Epithelial cell of proximal tubule (primary cell): ENCODE measurements at places on chromosomes 6 and 20.

GRCh38 chr6:31115941-31116560, 1.5 kb downstream of the PSORS1C1 start:
- no peak for DNase-seq

DNA sequence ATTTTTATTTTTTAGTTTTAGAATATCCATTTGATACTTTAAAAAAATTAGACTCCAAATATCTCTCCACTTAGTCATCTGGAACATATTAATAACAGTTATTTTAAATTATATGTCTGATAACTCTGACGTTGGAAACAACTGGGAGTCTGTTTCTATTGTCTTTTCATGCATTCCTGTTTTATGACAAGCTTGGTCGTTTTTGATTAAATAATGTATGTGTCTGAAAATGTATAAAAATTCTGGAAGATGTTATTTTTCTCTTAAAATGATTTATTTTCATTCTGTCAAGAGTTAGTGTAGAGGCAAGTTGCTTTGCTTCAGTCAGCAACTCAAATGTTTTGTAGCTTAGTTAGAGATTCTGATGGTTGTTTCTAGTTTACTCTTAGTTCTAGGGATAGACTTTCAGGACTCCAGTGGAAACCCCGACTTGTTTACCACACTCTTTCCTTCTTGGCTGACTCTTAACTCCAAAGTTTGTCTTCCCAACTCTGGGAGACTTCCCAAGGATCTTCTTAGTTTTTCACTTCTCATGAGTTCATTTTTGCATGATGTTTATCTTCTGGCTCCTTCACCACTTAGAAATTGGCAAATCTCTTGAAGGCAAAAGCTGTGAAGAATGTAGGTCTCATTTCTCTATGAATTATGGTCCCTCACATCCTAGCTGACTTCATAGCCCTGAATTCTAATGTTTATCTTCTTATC, 190.9 kb downstream of the LAMA2 start:
- no peak for DNase-seq

DNA sequence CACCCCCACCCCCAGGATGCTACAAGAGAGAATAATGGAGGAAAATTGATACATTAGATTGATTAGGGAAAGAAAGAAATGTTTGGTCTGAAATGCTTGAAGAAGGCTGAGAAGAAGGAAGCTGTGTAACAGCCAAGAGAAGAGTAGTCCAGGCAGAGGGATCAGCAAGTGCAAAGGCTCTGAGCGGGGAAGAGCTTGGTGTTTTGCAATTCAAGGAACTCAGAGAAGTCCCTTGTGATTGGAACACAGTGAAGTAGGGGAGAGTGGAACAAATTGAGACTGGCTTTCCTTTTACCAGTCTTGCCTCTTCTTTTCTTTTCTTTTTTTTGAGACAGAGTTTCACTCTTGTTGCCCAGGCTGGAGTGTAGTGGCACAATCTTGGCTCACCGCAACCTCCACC, 76.6 kb upstream of the CHD6 start:
- no peak for DNase-seq

GRCh38 chr6:112980676-112981075, 633.5 kb downstream of the RFPL4B start:
- no peak for DNase-seq

DNA sequence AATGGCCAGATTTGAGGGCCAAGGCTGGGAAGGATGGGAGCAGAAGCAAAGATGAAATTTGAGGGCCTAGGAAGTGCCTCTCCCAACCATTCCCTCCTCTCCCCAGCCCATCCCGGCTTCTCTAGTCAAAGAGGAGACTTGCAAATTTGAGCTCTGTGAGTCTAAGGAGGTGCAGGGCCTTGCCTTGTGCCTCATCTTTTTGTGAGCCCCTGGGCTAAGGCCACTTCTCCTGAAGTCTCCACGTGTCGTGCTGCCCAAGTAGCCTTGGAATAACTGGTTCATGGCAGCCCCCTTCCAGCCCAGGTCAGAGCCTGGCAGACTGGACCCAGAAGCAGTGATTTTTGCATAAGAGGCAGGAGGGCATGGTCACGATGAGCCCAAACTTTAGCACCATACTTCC, 6.7 kb downstream of the PTGIS start:
- DNase-seq, result no peak

DNA sequence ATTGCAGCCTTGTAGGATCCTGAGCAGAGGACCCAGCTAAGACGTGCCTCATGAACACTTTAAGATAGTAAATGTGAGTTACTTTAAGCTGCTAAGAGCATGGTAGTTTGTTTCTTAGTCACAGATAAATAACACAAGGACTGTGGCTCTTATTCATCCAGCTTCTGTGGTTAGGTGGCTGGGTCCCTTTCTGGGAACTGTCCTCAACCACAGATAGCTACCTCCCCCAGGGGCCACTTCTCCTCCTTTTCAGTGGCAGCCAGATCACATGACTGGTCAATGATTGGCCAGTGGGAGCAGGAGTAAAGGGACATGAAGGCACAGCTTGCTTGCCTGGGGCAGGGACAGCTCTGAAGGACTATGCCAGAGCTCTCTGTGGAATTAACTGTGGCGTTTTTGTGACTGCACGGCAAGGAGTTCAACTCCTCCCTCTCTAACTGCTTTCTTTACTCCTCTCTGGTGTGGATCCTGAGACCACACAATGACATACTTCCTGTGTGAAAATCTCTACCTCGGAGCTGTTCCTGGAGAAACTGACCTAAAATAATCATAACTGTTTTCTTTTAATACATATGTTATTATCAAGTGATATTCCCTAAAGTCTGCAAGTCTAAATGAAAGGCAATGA, 76.5 kb downstream of the NRN1 start:
- DNase-seq, result no peak

GRCh38 chr6:47852727-47853126, 70.9 kb downstream of the OPN5 start:
- no peak for DNase-seq

DNA sequence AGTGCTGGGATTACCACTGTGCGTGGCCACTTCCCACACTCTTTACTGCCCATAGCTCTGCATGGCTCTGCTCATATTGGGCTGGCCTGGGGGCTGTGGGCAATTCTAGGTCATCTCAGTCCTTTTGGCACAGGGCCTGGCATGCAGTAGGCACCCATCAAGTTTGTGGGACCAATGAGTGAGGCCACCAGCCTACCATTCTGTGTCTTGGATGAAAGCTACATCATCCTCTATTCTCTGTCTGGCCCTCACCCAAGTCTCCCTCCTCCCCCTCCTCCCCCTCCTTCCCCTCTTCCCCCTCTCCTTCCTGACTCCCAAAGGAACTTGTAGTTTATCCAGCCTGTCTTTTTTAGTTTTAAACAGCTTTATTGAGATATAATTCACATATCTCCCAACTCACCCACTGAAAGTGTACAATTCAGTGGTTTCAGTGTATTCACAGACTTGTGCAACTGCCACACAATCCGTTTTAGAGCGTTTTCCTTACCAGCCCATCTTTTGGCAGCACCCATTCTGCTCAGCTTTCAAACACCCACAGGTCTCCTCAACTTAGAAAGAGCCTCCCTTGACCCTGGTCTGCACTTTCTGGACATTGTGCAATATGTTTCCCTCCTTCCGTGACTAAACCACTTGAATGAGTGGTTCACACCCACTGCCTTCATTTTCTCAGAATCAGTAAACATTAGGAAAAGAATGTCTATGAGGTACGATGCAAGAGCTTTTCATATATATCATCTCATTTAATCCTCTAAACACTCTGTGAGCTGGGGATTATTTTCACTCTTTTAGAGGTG, 21.5 kb upstream of the MRPS18A start:
- no peak for DNase-seq

- DNase-seq, result no peak
Measured at GRCh38 chr6:29631209-29631810, 1.7 kb downstream of the GABBR1 start.

GRCh38 chr6:16690608-16691142, 70.6 kb downstream of the ATXN1 start:
- DNase-seq, result no peak

- no peak for DNase-seq
Measured at GRCh38 chr6:95548188-95548786, 29.0 kb upstream of the MANEA start.

DNA sequence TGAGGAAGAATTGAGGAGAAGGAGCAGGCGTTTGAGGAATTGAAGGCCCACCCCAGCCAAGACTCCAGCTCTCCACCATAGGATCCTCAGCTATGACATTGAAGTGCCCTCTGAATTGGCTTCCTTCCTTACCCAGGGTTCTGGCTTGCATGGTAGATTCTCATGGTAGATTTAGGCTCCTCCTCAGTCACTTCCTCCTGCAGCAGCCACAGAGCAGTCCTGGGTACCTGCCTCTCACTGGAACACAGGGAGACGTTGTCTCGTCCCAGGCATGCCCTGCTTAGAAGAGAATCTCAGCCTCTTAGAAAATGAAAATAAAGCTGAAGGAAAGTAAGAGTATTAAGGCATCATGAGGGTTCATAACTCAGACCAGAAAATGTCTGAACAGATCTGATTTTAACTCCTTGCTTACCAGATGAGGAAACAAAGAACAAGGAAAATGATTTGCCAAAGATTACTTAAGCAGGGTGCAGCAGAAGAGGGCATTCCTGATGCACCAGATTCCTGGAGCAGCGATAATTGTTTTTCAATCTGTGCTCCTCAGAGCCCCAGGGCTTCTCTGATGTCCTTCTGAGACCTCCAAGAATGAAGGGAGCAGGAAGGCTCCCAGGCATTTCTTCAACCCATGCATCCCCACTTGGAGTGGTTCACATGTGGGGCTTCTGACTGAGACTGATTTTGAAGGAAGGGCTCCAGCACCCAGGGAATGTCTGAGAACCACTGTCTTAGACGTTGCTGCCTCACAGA, 219.8 kb downstream of the HIVEP2 start:
- no peak for DNase-seq

DNA sequence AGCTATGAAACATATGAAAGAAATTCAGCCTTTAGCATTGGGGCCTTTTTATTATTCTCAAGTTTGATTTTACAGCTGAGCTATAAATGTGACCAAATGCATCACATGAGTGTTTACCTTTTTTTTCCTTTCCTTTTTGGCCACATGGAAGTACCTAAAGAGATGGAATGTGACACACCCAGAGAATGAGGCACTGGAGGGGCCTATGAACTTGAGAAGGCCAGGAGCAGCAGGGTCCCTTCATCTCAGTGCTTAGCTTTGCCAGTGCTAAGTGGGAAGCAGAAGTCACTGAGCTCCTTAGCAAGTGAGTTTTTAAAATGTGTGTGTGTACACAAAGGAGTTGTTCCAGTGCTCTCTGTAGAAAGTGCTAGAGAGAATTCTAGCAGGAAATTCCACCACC, 44.7 kb downstream of the RREB1 start:
- DNase-seq, result no peak

DNA sequence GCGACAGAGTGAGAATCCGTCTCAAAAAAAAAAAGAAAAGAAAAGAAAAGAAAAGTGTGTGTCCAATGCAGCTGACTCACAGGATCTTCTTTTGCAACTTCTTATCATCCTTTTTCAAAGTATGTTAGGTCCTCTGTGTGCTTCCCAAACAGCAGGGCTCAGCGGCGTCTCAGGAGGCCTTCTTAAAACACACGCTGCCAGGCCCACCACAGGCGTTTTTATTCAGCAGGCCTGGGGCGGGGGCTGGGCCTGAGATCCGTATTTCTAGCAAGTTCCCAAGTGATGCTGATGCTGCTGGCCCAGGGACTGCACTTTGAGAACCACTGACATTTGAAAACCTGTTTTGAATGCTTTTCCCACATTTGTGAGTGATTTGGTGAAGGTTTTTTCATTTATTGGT, 57.1 kb downstream of the PSMG4 start:
- no peak for DNase-seq

DNA sequence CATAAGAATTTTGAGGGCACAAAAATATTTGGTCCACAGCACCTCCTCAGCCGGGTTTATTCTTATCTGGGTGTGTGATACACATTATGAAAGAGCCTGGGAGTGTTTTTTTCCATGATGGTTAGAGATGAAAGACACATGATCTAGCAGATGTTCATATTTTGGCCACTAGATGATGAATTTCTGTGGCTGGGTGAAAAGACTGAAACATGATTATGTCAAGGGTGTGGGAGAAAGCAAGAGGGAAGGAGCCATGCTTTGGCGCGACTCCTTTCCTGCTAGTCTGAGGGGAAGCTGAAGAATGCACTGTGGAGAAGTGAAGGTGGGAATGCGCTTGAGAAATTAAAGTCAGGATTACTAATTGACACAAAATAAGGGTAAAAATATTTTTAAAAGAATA, 102.3 kb downstream of the SH3BGRL2 start:
- DNase-seq, result no peak

- DNase-seq, result no peak
Measured at GRCh38 chr20:4953881-4954280, 47.4 kb downstream of the SLC23A2 start.

GRCh38 chr6:156729248-156729647, 47.9 kb upstream of the ARID1B start:
- DNase-seq, result no peak

GRCh38 chr6:40693768-40694167, 106.6 kb upstream of the LRFN2 start:
- DNase-seq, result no peak

- DNase-seq, result no peak
Measured at GRCh38 chr6:167690931-167691330, 135.8 kb upstream of the AFDN start.

- DNase-seq, result no peak
Measured at GRCh38 chr20:6940048-6940447, 172.6 kb downstream of the BMP2 start.

DNA sequence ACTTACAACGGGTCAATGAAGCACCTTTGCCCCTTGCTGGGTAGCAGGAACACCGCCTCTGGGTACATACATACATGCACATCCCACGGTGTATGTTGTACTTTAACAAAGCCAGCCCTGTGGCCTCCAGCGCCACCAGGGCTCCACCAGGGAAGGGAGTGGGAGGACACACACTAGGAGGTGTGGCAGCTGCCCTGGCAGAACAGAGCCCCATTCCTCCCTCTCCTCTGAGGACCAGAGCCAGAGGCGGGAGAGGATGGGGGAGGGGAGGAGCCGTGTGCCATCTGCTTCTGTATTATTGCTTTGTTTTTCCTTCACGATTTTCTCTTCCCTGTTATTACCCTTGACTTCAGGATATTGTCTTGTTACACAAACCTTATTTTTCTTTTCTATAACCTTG, 105.8 kb upstream of the TRAF3IP2 start:
- DNase-seq, result no peak

DNA sequence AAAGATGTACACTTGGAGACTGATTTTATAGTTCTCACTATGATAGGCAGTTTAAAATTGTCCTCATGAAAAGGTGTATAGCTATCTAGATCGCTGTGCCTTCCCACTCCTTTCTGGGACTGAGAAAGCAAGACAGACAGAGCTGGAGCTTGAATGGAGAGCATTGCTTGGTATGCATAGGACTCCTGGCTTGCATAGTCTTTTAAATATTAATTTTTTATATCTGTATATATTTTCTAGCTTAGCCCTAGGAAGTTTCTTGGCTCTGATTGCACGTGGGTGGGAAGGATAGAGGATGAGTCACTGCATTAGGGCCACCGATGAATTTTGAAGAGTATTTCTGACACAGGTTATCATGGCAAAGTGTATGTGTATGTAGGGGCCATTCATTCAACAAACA, 150.0 kb upstream of the SPACA1 start:
- DNase-seq, result no peak

GRCh38 chr20:48827855-48828733, at the start of gene PREX1:
TSS of gene PREX1 (minus strand) at chr20:48827999. CDS start at chr20:48827860, 139 bp downstream.
- no peak for DNase-seq

GRCh38 chr20:6673071-6673470, 94.4 kb upstream of the BMP2 start:
- no peak for DNase-seq
